HFFc6 (cell line): ENCODE measurements at places on chromosomes 2 and 18. TPM values are rescaled to one million over a fixed set of nuclear protein-coding genes. Genes with fewer than 3 reads are reported as not detected.

Gene ITGA4
- 19.2 to 32.6 TPM (median 26.4 TPM) in 3 replicates for total RNA-seq

DNA sequence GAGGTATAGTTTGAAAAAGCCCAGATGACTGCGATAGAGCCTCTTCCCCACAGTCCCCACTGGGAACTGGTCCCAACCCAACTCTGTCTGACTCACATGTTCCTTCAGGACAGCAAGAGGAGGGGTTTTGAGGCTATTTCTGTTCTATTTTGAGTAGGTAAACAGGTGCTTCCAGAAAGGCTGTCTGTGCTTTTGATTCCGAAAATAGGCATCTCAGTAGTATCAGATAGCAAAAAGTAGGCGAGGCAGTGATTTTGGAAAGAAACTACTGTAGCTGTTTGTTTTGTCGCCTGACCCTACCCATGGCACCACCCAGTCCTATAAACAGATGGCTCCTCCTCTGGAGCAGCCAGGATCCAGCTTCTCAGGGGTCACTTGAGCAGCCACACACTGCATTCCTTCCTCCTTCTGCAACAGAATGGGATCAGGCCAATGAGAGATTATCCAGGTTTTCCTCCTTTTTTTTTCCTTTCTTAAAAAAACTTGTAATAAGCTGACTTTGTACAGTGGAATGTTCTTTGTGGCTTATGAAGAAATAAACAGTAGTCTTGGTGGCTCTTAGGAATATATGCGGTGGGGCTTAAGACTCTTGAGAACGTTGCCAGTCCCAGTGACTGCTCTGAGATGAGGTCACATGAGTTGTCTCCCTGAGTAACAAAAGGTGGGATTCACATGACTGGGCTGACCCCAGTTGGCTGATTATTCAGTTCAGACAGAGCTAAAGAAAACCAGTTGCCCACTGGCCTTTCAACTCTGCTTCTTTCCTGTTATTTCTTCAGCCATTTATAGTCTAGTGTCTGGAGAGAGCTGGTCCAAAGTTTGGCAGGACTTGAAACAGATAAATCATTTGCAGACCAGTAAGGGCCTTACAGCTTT is 98.6 kb downstream of the KCNS3 start:
- peak; percentile 97 for DNase-seq

DNA sequence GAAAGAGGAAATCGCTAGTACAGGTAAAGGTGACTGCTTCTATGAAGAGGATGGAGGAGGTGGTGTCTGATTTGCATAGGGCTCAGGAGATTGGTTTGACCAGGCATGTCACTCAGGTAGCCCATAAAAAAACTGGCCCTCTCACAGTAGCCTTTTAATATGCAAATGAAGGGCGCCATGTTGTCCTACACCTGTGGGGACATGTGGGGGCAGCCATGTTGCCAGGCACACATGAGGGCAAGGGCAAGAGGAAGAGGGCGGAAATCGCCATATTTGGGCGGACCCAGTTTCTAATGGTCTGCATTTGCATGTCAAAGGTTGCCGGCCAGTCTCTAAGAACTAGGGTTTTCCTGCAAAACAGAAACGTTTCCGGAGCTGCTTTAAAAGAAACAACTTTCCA is 1330.6 kb downstream of the DSC3 start:
- DNase-seq, result no peak

DNA sequence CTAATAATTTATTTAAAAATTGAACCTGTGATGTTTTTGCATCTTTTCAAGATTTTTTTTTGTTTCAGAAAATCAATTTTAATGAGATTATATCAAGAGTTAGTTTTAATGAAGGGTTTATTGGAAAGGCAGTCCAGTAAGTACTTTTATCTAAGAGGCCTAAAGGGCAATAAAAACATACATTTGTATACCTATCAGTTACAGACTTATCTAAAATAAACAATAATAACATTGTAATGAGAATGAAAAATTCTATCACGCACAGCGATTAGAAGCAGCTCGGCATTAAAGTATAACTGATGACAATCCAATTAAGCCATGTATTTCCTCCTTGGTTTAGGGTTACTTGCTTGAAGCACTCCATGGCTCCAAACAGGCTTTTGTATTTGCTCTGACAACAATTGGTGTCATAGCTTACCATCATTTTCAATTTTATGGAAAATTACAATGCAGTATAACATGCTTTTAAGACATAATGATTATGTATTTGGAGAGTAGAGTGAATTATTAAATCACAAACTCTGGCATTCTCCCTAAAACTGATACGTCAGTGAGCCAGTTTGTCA is 629.4 kb downstream of the TSN start:
- DNase-seq, result no peak

DNA sequence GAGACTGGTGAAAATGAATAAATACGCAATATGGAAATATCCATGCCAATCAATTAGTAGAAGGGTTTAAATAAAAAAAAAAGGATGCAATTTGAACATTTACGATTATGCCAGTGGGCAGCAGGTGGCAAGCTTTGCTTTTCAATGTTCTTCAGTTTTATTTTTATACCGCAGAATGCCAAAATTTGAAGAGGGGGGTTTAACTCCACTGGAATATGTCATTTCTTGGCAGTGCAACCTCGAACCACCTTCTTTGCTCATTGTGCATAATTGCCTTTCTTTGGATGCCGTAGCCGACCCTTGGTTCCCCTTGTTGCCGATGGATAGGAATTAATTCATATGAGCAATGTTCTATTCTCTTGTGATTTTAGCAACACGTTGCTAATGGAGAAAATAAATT is 88.0 kb downstream of the LTBP1 start:
- peak; percentile 47 for DNase-seq

DNA sequence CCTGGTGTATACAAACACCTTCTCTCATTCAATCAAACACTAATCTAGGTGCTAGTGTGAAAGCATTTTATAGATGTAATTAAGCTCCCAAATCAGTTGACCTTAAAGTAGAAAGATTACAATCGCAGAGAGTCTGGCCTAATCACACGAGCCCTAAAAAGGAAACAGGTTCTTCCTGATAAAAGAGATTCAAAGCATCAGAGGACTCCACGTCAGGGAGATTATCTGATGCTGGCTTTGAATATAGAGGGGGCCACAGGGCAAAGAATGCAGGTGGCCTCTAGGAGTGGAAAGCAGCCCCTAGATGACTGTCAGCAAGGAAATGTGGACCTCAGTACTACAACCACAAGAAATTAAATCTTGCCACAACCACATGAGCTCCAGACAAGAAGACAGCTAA is 28.2 kb upstream of the ZC3H15 start:
- DNase-seq, result no peak

DNA sequence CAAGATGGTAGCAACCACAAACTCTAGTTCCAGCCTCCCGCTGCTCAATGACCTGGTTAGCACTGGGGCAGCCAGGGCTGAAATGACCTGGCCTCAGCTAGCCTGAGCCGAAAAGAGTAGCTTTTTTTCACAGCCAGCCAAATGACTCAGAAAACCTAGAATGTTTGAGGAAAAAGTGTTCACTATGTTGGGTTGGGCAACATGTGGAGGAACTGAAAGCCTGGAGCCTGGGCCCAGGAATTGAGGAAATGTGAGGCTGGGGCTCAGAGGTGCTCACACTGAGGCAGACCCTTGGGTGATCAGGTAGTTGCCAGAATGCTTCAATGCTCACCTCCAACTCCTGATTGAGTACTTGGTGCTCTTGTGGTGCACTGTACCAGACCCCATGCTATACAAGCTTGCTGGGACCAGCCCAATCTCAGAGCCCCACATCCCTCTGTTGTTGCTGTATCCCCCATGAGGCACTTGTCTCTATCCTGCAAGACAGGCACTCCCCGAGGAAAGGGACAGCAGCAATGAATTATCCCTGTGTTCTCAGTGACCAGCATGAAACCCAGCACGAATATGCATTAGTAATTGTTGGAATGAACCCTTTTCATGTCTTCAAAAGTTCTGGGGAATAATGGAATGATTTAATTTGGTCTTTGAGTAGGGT is 116.2 kb downstream of the USP34 start:
- DNase-seq, result no peak

Gene MFF
- total RNA-seq, result 51.3 to 73.6 TPM (median 58.0 TPM) in 3 replicates

GRCh38 chr2:64652231-64653108 is 1.2 kb downstream of the SERTAD2 start:
- DNase-seq, result peak; percentile 40

DNA sequence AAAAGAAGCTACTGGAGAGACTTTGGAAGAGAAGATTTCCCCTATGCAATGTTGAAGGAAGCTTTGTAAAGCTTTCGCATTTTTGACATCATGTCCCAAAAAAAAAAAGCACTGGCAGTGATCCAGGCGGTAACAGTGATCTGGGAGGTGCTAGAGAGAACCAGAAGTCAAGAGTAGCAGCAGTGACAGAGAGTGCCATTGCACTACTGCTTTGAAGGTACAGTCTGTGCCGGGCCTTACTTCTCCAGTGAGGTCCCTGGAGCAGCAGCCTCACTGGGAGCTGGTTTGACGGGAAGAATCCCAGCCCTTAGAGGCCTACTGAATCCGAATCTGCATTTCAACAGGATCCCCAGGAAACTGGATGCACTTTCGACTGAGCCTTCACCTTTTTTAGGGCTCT is 50.9 kb upstream of the ATL2 start:
- no peak for DNase-seq

GRCh38 chr2:158715357-158715756 is 79.8 kb upstream of the DAPL1 start:
- no peak for DNase-seq

DNA sequence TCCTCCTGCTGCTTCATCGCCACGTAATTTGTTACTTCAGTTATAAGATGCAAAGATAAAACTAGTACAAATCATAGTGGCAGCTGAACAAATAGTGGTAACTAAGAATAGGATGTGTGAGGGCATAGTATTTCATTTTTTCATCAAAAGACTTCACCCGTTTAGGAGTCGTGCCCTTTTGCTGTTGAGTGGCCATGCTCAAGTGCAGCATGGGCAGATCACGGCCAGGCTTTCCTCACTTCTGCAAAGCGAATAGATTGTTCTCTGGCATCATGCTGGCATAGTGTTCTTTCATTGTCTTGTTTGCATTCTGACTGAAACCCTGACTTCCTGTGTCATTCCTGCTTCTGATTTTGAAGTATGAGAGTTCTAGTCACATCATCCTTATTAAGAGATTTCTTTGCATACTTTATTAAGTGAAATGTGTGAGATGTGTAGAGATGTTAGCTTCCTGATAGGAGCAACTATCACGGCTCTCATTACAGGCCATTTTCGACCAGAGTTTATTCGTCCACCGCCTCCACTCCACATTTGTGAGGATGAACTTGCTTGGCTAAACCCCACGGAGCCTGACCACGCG is 11.8 kb downstream of the CNOT11 start:
- DNase-seq, result no peak

Gene ING5
- 19.9 to 22.1 TPM (median 20.4 TPM) in 3 replicates for total RNA-seq

DNA sequence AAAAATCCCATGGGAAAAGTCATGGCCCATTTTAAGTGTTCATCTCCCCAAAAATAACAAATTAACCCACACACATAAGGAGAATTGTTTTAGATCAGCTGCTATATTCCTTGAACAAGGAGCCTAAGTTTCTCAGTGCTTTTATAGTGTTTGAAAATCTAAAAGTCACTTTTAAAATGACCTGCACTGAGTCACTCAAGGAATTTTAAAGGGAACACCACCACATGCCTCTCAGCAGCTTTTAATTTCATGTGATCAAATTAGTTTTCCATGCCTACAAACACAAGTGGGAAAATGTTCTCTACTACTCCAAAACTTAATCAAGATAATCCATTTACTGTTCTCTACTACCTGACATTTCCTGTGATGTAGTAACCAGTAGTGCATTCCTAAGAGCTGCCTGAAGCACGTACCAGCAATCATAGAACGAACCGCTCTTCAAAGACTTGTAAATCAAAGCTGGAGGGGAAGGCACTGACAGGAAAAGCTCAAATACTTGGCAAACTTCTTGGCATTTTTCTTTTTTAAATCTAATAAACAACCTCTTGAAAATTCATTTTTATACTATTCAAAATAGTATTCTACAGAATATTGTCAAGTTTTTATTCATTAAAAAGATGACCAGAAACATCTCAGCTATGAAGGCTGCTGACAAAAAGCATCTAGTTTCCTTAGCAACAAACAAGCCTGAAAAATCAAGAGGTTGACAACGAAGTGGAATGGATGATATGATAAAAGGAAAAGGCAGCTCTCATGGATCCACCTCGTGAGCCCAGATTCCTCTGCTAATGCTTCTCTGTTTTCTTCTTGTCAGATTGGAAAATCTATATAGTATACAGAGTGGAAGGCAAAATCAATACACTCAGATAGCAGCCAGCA is 37.2 kb downstream of the LRPPRC start:
- no peak for DNase-seq

GRCh38 chr2:49933711-49934110 is 779.4 kb upstream of the FSHR start:
- no peak for DNase-seq

DNA sequence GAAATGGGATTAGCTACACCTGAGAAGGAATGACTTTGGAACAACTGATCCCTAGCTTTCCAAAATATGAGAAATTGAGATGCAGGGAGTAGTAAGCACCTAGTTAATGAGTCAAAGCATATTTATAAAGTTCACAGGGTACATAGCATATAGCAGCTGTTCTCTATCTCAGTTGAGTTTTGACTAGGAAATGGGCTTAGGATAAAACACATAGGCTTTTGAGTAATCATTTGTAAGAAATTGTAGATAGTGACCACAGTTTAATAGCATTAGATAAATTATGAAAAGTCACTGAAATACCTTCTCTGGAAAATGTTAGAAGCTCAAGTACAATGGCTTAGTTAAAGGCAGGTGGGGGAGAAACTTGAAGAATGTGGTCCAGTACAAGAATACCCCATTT is 444.7 kb upstream of the TNP1 start:
- no peak for DNase-seq

DNA sequence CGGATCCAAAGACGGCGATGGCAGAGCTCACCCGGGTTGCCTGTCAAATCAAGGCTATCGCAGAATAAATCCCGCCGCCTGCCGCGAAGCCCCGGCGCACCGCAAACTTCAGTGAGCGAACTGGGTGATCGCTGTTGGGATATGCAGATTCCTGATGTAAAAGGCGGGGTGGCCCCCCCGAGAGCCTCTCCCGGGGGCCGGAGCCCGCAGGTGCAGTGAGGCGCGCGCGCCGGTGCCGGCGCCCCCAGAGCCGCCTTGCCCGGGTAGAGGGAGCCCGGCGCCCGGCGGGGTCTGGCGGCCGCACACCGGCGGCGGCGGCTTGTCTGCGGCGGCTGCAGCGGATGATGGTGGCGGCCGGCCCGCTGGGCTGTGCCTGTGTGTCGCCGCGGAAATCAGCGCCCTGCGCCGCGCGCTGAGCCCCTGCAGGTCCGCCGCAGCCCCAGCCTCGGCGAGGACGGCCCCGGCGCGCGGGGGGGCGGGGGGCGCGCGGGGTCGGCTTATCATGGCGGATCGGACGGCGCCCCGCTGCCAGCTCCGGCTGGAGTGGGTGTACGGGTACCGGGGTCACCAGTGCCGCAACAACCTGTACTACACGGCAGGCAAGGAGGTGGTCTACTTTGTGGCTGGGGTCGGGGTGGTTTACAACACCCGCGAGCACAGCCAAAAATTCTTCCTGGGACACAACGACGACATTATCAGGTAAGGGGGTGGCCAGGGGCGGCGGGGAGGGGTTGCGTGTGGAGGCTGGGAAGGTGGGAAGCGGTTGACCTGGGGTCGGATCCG is 1.3 kb downstream of the EML6 start:
- DNase-seq, result no peak

GRCh38 chr2:212905640-212906201 is 245.7 kb downstream of the IKZF2 start:
- peak; percentile 69 for DNase-seq
